Stimulated activated CD8-positive, alpha-beta memory T cell treated with anti-CD3 and anti-CD28 coated beads, Interleukin-7, amount 100 ng/mL, for 1 hour (primary cell): ENCODE measurements at places on chromosomes 4 and X.

DNA sequence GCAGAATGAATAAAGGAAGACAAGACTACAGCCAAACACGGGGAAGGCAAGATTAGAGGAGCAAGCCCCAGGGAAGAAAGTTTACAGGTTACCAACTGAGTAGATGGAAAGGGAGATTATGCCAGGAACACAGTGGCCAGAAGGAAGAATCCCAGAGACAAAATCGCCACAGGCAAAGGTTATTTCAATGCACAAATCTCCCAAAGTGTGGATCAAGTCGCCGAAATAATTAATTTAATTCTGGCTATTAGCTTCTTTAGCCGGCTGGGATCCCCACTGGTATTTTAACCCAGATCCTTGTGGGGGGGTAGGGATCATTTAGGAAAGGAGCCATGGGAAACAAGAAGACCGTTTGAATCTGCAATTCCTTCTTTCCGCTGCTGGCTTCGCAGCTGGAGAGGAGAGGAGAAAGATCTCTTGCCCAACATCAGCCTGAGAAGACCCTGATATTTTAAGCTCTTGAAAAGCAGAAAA lies 171.0 kb downstream of the DHX15 start:
- DNase-seq = no peak

- no peak for DNase-seq
Observed at GRCh38 chr4:88189418-88189738, 30.9 kb upstream of the ABCG2 start.

GRCh38 chr4:4185528-4185927 lies 41.2 kb downstream of the OTOP1 start:
- no peak for DNase-seq

DNA sequence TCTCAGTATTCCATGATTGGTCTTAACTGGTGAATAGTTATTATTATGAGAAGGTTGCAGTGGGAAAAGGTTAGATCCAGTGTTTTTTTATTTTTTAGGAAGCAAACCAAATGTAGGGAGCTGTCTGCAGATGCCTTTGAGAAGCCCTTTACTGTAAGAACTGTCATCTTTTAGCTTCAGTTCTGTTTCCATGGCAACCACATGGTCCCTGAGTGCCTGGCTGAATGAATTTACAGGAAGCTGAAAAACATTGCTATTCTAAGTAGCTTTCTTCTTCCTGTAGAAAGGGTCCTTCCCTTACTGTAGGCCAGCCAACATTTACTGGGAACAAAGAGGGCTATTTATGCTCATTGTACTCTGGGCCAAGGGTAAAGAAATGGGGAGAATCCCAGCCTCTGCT lies 103.3 kb downstream of the DCLK2 start:
- DNase-seq = no peak

DNA sequence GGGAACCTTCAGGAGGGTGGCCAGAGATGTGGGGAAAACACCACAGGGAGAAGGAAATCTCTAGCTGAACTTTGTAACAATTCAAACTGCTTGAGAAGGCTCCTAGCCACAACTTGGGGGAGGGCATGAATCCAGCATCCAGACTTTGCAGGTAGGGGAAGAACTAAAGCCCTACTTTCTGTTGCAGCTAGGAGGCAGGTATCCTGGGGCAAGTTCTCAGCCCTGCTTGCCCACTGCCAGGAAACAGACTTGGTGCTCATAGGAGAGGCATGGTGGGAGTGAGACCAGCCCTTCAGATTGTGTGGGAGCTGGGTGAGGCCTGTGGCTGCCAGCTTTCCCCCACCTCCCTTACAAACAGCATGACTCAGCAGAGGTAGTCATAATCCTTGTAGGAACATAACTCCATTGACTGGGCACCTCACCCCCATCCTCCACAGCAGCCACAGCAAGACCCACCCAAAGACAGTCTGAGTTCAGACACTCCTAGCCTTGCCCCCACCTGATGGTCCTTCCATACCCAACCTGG lies 209.5 kb upstream of the CPEB2 start:
- DNase-seq = no peak

DNA sequence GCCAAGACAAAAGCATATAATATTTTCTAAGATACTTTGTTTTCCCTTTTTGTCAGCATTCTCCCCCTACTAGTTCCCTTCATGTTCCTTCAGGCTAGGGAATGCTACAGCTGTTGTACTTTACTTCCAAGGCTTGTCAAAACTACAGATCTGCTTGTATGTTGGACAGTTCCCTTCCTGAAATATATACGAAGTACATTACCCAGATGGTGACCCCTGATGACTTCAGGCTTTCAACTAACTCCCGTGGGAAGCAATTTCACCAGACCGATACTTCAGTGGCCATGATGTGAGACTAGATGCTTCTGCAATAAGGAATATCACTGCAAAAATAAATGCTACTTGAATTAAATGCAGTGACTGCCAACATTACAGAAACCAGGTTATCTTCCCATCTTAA lies 332.8 kb downstream of the SH2D1A start:
- no peak for DNase-seq

- DNase-seq = no peak
Observed at GRCh38 chr4:6917461-6918271, 8.0 kb downstream of the TBC1D14 start.

GRCh38 chr4:889516-889915 lies 42.6 kb downstream of the GAK start:
- DNase-seq = no peak

DNA sequence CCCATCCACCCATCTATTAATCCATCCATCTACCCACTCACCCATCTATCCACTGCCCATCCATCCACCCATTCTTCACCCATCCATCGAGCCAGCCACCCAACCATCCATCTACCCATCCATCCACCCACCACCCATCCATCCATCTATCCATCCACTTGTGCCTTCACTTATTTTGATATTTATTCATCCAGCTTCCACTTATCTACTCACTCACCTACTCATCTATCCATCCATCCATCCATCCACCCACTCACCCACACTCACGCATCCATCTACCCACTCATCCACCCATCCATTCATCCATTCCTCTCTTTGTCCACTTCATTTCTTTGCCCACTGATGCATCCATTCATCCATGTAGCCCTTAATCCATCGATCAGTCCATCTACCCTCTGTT lies 72.9 kb upstream of the AFAP1 start:
- DNase-seq = no peak

- no peak for DNase-seq
Observed at GRCh38 chr4:72390409-72390808, 178.6 kb downstream of the ADAMTS3 start.

DNA sequence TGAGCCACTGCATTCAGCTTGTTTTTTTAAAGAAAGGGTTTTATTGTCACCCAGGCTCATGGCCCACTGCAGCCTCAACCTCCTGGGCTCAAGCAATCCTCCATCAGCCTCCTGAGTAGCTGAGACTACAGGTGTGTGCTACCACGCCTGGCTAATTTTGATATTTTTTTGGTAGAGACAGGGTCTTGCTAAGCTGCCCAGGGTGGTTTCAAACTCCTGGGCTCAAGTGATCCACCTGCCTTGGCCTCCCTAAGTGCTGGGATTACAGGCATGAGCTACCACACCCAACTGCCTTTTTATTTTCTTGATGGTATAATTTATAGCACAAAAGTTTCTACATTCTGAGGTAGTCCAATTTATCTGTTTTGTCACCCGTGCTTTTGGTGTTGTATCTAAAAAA lies 38.9 kb downstream of the SAT1 start:
- no peak for DNase-seq

DNA sequence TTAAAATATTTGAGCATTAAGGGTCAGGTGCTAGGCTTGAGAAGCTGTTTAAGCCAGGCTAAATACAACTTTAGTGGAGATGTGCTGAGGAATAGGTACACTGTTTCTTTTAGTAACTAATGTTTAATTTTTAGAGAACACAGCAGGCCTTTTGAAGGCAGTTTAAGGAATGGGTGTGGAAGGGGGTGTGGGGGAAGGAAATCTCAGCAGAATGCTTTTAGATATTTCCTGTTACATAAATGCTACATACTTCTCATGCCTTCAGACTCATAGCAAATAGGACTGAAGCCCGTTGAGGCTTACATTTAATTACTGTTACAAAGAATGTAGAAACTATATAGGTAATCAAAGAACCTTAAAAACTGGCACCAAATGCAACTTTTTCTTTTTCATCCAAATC lies 66.3 kb downstream of the WWC2 start:
- no peak for DNase-seq

GRCh38 chr4:172356016-172356415 lies 542.8 kb downstream of the GALNTL6 start:
- DNase-seq = no peak

- no peak for DNase-seq
Observed at GRCh38 chr4:43757147-43757546, 691.5 kb downstream of the KCTD8 start.

GRCh38 chrX:66193821-66194220 lies 29.8 kb downstream of the HEPH start:
- no peak for DNase-seq

DNA sequence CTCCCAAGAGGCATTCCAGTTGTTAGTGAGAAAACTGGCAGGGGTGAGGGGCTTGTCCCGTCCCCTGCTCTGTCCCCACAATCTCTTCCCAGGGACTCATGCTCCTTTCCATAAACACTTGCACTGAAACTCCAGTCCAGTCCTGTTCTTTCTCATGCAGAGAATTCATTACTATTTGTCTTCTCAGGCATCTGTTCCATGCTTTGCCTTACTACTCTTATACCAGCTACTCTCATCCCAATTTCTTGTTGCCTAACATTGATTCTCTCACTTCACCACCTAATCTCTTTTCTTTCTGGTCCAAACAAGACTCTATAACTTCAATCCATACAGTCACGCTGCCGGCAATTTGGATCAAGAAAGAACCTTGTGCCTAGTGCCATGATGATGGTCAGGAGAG lies 97.1 kb upstream of the VEGFC start:
- no peak for DNase-seq
